ENCODE measurements at places on chromosomes 1 and 21.

- peak; percentile 69 for DNase-seq
These were observed 37.2 kb downstream of the KCNJ6 start for GRCh38 chr21:37878946-37879660.

GRCh38 chr1:4315202-4315601 lies 339.2 kb upstream of the AJAP1 start:
- DNase-seq, result no peak

DNA sequence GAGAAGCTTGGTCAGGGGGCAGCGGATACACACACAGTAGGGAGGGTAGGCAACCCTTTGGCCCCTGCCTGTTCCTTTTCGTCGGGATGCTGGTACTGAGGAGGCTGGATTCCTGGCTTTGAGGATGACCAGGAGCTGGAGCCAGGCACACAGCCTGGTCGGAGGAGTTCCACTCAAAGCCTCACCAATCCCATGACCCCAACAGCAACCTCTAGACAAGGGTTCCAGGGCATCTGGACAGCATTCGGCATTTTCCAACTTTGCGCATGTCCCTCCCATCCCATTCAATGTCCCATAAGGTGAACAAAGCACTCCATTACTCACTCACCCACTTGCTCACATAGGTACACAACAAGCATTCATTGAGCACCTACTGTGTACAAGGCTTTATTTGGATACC lies 42.6 kb upstream of the HMGB4 start:
- DNase-seq, result no peak

DNA sequence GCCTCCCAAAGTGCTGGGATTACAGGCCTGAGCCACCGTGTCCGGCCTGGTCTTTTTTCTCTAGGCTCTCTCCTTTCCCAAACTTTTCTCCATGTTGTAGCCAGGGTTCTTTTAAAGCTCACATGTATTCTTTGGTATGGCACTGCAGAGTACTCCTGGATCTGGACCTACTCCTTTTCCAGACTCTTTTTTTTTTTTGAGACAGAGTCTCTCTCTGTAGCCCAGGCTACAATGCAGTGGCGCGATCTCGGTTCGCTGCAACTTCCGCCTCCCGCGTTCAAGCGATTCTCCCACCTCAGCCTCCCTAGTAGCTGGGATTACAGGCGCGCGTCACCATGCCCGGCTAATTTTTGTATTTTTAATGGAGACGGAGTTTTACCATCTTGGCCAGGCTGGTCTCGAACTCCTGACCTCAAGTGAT lies 602 bp upstream of the MED18 start:
- no peak for DNase-seq

GRCh38 chr1:23895082-23895481 lies 18.1 kb downstream of the CNR2 start:
- no peak for DNase-seq

GRCh38 chr1:107963601-107964335 lies 1.2 kb downstream of the VAV3 start:
- DNase-seq, result peak; percentile 48

DNA sequence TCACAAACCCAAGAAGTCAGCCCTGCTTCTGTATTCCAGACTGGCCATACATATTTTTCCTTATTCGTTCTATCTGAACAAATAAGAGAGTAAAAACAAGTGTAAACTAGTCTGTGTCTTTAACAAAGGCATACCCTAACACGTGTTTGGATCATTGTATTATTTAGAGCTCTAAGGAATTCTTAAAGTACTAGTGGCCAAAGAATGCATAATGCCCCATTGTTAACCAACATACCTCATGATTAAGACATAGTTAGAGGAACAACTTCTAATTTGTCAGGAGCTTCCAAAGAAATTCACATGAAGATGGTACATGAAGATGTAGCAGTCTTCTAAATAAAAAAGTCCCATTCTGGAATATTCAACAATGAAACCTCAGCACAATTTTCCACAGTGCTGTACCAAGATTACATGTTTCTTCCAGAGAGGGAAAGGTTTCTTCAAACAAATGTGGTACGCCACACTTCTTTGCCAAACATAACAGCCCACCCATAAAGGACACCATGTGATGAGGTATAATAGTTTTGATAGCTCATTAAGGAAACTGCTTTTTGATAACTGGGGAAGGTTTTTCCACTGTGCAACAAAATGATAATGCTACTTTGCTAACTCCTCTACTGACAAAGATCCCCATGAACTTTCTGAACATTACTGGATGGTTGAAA lies 5.0 kb downstream of the PALMD start:
- no peak for DNase-seq

DNA sequence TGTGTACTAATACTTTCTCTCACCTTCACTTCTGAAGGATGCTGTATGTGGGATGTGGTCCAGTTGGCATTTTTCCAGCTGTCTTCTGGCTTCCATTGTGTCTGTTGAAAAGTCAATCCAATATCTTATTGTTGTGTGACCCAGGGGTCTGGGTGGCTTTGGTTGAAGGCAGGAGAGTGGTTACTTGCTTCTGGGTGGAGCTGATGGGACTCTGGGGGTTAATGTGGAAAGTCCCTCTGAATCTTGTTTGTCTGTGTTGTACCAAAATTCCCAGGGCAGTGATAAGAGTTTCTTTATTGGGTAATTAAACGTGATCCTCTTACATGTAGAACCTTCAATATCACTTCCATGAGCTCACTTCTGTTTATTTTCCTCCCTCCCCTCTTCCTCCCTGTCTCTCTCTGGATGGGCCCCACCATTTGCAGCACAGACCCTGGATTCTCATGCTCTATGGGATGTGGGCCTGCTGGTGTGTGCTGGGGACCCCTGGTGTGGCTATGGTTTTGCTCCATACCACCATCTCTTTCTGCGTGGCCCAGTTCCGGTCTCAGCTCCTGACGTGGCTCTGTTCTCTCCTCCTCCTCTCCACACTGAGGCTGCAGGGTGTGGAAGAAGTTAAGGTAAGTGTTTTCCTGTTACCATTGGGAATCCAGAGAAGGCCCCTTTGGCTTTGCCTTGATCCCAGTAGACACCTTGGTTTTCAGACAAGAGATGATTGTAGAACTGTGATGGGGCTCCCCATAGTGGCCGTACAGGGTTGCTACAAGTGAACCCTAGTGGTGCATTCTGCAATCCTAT lies 71.5 kb downstream of the HHAT start:
- DNase-seq, result peak; percentile 65

DNA sequence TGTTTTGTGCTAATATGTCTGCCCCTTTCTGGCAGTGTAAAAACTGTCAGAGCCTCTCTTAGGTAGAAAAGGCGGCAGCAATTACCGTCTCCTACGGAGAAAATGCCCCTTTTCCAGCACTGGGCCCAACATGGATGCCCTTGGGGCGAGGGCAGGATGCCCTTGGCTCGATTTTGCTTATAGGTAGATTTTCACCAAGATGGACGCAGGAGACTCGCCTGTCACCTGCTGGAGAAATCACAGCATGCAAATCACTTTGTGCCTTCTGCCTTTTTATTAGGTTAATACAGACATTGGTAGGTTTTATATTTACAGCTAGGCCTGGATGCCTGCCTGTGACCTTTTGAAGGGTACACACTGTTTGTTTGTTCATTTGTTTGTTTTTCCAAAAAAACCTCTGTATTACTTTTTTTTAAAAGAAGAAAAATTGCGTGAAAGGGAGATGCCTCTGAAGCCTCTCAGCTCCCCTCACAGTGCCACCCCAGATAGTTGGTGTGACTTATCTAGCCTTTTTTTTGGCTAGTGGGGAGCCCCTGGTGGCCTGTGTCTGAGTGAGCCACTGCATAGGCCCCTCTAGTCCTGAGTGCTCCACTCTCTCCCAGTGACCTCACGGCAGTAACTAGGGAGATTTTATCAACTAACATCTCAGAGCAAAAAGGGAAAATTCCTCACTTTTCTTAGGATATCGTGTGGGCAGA lies 2.5 kb downstream of the ATP1B1 start:
- peak; percentile 33 for DNase-seq

DNA sequence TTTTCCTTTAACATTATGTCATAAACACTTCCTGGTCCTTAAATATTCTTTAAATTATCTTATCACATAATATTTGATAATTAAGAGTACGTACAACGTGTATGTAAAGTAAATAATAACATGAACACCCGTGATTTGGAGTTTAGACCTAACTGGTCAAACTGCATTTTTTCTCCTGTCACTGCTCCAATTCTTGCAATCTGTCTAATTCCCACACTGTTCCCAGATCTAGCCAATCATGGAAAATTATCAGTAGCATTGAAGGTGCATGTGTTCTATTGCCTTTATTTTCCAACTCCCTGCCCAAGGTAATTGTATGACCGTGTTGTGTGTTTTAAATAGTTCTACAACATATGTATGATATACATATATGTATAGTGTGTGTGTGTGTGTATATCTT lies 2.1 kb upstream of the PM20D1 start:
- no peak for DNase-seq

GRCh38 chr1:154943649-154944400 lies 7.3 kb upstream of the PMVK start:
- DNase-seq, result peak; percentile 45

GRCh38 chr1:223738465-223739365 lies 26.4 kb downstream of the CAPN2 start:
- peak; percentile 64 for DNase-seq

DNA sequence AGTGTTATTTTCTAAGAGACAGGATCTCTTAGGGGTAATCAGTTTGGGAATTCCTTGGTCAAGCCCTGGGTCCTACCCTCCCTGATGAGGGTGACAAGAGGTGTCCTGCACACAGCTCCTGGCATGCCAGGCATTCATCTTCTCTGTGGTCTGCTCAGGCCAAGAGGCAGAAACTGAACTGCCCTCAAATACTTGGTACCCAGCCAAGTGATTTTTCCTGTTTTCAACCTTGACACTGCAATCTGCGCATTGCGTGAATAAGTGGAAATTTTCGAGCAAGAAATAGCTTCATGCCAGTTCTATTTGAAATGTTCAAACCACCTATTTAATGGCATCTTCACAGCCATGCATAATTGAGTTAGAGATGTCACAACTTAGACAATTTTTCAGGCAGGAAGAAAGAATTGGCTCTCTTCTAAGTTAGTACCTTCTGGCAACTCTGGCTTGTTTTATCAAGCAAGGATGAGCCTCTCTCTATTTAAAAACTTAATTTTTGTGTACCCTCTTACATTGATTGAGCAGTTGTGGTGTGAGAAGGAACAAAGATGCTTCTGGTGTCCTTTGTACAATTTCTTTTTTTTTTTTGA lies 27.0 kb downstream of the DNM3 start:
- no peak for DNase-seq

GRCh38 chr1:234771642-234772344 lies 161.8 kb upstream of the IRF2BP2 start:
- DNase-seq, result peak; percentile 26

GRCh38 chr1:200890818-200891773 lies 3.6 kb upstream of the INAVA start:
- peak; percentile 51 for DNase-seq

DNA sequence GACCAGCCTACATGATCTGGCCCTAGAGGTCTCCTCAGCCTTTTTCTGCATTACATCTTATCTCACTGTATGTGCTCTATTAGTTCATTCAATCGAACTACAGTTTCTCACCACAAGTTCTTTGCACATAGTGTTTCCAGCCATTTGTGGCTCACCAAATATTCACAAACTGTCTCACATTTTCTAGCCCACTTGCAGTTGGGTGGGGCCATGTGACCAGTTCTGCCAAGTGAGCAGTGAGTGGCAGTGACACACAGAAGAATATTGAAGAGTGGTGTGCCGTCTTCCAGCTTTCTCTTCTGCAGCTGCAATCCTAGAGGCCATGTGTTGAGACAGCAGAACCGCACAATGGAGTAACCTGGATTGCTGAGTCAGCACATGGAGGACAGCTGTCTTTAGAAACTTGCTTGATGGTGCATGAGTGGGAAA lies 103.2 kb upstream of the ZNF644 start:
- DNase-seq, result no peak

DNA sequence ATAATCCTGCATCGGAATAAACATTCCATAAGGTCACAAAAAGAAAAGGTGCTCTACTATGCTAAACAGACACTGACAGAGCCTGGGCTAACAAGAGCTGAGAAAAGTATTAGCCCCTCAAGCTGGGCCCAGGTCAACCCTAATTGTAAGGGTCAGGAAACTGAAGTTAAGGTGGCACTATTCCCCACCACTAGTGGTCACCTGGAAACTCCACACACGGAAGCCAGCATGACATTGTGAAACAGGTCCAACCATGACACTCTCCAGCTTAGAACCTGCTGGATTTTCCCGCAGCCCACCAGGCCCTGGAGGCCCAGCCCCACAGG lies 1.2 kb downstream of the PTTG1IP start:
- DNase-seq, result no peak

DNA sequence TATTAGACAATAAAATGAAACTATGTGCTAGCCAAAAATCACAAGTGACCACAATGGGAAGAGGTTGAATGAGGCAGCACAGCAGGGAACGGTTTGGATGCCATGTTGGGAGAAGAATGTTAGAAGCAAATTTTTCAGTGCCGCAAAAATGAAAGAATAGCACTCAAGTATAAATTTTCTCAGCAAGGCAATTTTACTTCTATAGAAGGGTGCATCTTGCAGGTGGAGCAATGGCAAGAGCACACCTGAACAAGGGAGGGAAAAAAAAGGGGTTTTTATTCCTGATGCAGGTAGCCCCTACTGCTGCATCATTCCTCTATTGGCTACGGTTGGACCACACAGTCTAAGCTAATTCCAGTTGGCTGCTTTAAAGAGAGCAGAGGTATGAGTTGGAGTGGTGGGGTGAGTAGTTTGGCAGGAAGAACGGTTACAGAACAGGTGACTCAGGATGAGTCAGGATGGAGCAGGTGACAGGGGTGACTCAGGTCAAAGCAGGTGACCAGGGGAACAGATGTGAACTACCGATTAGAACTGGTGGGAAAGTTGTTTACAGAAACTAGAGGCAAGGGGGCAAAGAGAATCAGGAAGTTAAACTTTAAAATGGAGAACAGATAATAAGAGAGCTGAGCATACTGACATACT lies 301.1 kb upstream of the NRIP1 start:
- DNase-seq, result no peak
